Prostate gland (tissue), 2 donors: ENCODE measurements at places on chromosomes 7 and 10.

- no peaks in the 10 kb centered on the region for H3K27me3 ChIP-seq
- H3K4me3 ChIP-seq, result no peak overlapping the region
- H3K36me3 ChIP-seq, result no peaks in the 10 kb centered on the region
- H3K27ac ChIP-seq, result no peak overlapping the region
- DNase-seq, result no peak
Measured at GRCh38 chr10:84217746-84218145, 7.6 kb downstream of the LRIT2 start.

GRCh38 chr10:15370212-15370855 is 755 bp downstream of the FAM171A1 start:
- no peaks in the 10 kb centered on the region for H3K36me3 ChIP-seq
- no peaks in the 10 kb centered on the region for H3K27me3 ChIP-seq
- H3K4me1 ChIP-seq, result no peaks in the 10 kb centered on the region
- peak; percentile 13 for DNase-seq

DNA sequence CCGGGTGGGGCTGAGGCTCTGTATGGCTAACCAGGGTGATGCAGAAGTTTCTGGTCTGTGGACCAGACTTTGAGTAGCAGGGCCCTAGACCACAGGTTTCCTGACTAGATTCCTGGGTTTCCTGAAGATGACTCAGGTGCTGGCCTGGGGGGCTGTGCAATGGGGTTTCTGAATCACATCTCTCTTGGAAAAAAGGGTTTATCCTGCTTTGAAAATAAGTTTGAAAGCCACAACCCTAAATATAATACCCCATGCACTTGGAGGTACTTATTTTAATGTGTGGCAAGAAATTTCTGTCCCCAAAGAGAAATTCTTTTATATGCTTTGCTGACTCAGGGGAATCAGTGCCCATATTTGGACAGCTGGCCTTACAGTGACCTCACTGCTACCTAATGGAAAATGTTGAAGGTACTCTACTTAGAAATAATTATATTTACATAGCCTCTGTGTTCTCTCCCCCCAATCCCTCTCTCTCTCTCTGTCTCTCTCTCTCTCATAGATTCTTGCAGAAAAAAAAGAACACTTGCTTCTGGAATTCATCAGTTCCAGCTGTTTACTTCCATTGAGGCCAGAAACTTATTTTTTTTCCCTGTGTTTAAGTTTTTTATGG is 184.4 kb upstream of the LYZL2 start:
- no peak overlapping the region for H3K27ac ChIP-seq
- no peak overlapping the region for H3K4me3 ChIP-seq
- H3K27me3 ChIP-seq, result no peaks in the 10 kb centered on the region
- no peaks in the 10 kb centered on the region for H3K36me3 ChIP-seq

GRCh38 chr10:46546591-46547540 is 9.6 kb downstream of the GPRIN2 start:
- no peaks in the 10 kb centered on the region for H3K36me3 ChIP-seq
- H3K27me3 ChIP-seq, result no peaks in the 10 kb centered on the region
- H3K4me3 ChIP-seq, result no peak overlapping the region
- H3K4me1 ChIP-seq, result no peaks in the 10 kb centered on the region

DNA sequence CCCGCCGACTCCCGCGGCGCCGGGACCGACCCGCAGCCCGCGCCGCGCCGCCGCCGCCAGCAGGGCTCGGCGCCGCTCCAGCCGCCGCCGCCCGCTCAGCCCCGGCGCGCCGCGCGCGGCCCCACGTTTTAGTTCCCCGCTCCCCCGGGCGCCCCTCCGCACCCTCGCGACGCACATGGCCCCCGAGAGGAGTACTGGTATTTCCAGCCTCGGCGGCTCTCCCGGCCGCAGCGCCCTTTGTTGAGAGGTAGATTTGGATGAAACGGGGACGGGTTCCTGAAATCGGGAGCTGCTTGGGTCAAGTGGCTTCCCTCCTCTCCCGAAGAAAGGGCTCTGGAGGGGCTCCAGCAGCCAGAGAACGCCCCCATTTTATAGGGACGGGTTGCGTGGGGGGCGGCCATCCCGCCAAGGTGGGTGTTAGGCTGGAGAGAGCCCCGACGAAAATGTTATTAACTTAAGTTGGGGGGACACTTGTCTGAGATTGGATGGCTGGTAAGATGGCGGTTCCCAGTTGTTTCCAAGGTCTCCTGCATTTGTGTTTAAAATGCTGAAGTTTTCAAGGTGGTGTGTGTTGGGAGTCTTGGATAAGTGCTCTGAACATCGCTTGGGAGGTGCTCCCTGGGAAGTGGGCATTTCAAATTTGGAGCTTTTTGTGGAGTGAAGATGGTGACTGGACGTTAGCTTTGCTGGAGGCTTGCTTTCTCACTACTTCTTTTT is 1.2 kb downstream of the BMI1 start:
- no peaks in the 10 kb centered on the region for H3K36me3 ChIP-seq
- DNase-seq, result no peak
- H3K4me1 ChIP-seq, result peaks cover 14% of the 10 kb centered on the region
- peak overlapping the region; percentile 58 for H3K4me3 ChIP-seq
- H3K27me3 ChIP-seq, result no peaks in the 10 kb centered on the region
- peak overlapping the region; percentile 38 for H3K27ac ChIP-seq

DNA sequence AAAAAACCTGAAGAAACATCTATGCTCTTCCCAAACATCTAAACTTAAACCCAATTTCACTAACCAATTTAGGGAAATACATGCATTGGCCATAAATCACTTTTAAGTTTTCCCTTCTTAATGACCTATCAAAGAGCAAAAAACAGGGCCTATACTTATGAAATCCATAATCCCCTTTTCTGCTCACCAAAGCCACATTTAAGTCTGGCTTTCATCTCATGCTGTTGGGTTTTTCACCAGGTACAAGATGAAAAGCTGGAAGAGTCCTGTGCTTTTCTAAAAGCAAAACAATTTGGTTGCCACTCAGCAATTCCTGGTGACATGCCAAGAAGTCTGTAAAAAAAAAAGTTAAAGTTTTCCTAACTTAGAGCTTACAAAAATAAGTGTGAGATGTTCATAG is 92.6 kb downstream of the HPSE2 start:
- H3K27ac ChIP-seq, result no peak overlapping the region
- no peaks in the 10 kb centered on the region for H3K27me3 ChIP-seq
- no peaks in the 10 kb centered on the region for H3K36me3 ChIP-seq
- no peak for DNase-seq
- H3K4me3 ChIP-seq, result no peak overlapping the region
- H3K4me1 ChIP-seq, result no peaks in the 10 kb centered on the region

DNA sequence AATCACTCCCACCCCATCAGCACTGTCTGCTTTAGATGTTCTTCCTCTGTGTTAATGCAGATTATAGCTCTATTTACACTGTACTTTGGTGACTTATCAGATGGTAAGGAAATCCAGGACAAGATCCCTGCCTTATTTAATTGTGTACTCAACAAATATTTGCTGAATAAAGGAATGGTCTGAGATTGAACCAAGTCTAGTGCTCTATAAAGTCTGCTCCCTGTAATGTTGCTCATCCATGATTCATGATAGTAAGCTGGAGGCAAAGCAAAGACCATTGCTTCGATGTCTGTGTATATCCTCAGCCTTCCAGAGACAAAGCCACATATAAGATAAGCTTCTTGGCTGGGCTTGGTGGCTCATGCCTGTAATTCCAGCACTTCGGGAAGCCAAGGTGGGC is 33.5 kb downstream of the PLCE1 start:
- no peak overlapping the region for H3K27ac ChIP-seq
- no peaks in the 10 kb centered on the region for H3K4me1 ChIP-seq
- H3K27me3 ChIP-seq, result no peaks in the 10 kb centered on the region
- no peak overlapping the region for H3K4me3 ChIP-seq
- DNase-seq, result no peak

GRCh38 chr10:14656052-14656730 is 118.5 kb downstream of the FAM107B start:
- H3K27me3 ChIP-seq, result no peaks in the 10 kb centered on the region
- no peak overlapping the region for H3K4me3 ChIP-seq
- no peaks in the 10 kb centered on the region for H3K4me1 ChIP-seq
- no peak overlapping the region for H3K27ac ChIP-seq
- no peak for DNase-seq

- H3K27me3 ChIP-seq, result no peaks in the 10 kb centered on the region
- no peak for DNase-seq
- no peaks in the 10 kb centered on the region for H3K36me3 ChIP-seq
- no peak overlapping the region for H3K4me3 ChIP-seq
- no peak overlapping the region for H3K27ac ChIP-seq
Measured at GRCh38 chr10:72879245-72879644, 14.3 kb upstream of the OIT3 start.

GRCh38 chr7:46537191-46537905 is 616.3 kb upstream of the IGFBP3 start:
- no peaks in the 10 kb centered on the region for H3K27me3 ChIP-seq
- no peaks in the 10 kb centered on the region for H3K36me3 ChIP-seq
- no peak for DNase-seq
- no peak overlapping the region for H3K4me3 ChIP-seq

DNA sequence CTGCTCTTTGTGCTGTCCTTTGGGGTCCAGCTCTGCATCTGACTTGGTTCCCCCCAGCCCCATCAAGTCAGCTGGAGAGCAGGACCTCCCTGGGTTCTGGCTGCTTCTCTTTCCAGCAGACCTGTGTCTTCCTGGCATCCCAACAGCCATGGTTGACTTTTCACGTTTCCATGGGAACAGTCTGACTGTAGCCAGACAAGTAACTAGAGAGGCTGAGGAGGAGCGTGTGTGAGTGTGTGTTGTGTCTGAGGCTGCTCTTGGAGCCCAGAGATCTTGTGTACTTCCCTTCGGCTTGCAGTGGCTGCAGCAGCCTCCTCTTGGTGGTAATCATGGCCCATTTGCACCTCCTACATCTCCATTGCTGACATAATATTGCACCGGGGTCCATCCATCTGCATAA is 332.0 kb downstream of the RPS24 start:
- H3K27me3 ChIP-seq, result no peaks in the 10 kb centered on the region
- H3K36me3 ChIP-seq, result no peaks in the 10 kb centered on the region
- no peaks in the 10 kb centered on the region for H3K4me1 ChIP-seq
- H3K4me3 ChIP-seq, result no peak overlapping the region
- no peak for DNase-seq
- no peak overlapping the region for H3K27ac ChIP-seq

GRCh38 chr7:157139111-157139809 is 534 bp downstream of the UBE3C start:
- no peaks in the 10 kb centered on the region for H3K36me3 ChIP-seq
- H3K27ac ChIP-seq, result peak overlapping the region; percentile 90
- no peaks in the 10 kb centered on the region for H3K27me3 ChIP-seq
- peak; percentile 31 for DNase-seq

DNA sequence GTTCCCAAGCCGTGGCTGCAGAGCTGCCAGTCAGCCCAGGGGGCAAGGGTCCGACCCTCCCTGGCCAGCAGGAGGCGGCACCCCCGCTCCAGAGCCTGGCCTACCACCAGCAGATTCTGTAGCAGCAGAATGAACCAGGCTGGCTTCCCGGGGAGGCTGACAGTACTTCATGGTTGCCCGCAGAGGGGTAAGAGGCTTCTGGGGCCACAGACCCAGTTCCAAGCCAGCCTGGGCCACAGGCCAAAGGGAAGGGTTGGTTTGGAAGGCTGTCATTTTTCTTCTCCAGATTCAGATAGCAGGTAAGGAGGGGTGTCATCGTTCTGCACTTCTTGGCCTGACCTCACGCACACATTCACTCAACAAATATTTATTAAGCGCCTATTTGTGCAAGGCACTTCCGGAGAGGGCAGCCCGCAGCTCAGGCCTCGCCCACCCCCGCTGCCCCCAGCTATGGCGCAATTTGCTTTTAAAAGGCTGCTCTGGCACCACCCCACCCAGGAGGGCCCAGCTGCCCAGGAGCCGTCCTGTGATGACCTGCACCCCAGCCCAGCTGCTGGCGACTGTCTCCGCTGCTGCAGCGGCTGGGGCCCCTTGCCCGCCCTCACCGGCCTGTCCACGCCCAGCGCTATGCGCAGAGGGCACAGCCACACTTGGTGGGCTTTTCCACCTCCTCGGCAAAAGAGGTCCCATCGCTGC is 168.5 kb downstream of the LCOR start:
- H3K27me3 ChIP-seq, result no peaks in the 10 kb centered on the region
- no peaks in the 10 kb centered on the region for H3K4me1 ChIP-seq
- no peak overlapping the region for H3K4me3 ChIP-seq
- no peak overlapping the region for H3K27ac ChIP-seq

DNA sequence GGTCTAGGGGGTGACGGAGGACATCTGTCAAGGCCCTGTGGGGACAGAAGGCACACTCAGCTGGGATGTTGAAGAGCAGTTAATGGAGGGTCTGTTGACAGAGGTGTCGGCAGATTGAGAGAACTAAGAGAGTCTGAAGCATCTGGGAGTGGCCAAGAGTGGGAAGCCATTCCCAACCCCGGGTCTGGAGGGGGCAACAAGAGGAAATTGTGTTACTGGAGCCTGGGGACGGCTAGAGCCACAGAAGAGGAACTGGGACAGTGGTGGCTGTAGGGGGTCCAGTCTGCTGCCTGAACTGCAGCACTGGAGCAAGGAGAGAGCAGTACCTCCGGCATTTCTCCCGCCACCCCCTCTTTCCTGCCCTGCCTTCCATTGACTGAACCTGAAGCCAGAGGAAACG is 136.6 kb downstream of the CHN2 start:
- H3K36me3 ChIP-seq, result no peaks in the 10 kb centered on the region
- H3K27me3 ChIP-seq, result no peaks in the 10 kb centered on the region
- H3K4me3 ChIP-seq, result no peak overlapping the region
- no peaks in the 10 kb centered on the region for H3K4me1 ChIP-seq

- no peaks in the 10 kb centered on the region for H3K4me1 ChIP-seq
- no peak overlapping the region for H3K27ac ChIP-seq
- no peak for DNase-seq
- no peaks in the 10 kb centered on the region for H3K27me3 ChIP-seq
- no peak overlapping the region for H3K4me3 ChIP-seq
Measured at GRCh38 chr7:39526666-39527065, 39.5 kb upstream of the YAE1 start.

GRCh38 chr10:127921075-127921752 is 14.3 kb downstream of the PTPRE start:
- H3K4me3 ChIP-seq, result no peak overlapping the region
- no peaks in the 10 kb centered on the region for H3K36me3 ChIP-seq
- no peaks in the 10 kb centered on the region for H3K4me1 ChIP-seq
- H3K27me3 ChIP-seq, result no peaks in the 10 kb centered on the region
- no peak overlapping the region for H3K27ac ChIP-seq

GRCh38 chr7:98777051-98777450 is 92.8 kb downstream of the TMEM130 start:
- H3K36me3 ChIP-seq, result no peaks in the 10 kb centered on the region
- no peak overlapping the region for H3K27ac ChIP-seq
- no peak for DNase-seq
- no peaks in the 10 kb centered on the region for H3K27me3 ChIP-seq

DNA sequence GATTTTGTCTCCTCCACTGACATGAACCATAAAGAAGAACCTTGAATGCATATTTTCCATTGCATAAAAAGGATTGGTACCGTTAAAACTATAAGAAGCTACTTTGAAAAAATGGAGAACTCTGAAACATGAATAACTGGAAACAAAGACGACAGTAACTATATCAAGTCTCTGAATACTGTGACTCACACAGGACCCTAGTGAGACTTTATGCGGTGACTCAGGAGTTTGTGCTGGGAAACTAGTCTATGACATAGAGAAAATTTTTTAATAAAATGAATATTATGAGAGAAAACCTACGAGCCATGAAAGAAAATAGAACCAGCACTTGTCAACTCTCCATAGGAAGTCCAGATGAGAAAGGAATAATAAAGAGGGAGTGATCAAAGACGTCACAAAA is 339.9 kb upstream of the ADARB2 start:
- no peak for DNase-seq
- H3K27me3 ChIP-seq, result no peaks in the 10 kb centered on the region
- no peaks in the 10 kb centered on the region for H3K4me1 ChIP-seq
- no peaks in the 10 kb centered on the region for H3K36me3 ChIP-seq
